Stimulated activated CD4-positive, alpha-beta T cell treated with anti-CD3 and anti-CD28 coated beads, Interleukin-4, amount 100 ng/mL, for 1 hour (primary cell): ENCODE measurements at places on chromosomes 5 and 9.

- DNase-seq = no peak
Measured at GRCh38 chr9:113541019-113541900, 77.7 kb downstream of the RGS3 start.

- no peak for DNase-seq
Measured at GRCh38 chr5:175680463-175680862, 22.6 kb downstream of the HRH2 start.

DNA sequence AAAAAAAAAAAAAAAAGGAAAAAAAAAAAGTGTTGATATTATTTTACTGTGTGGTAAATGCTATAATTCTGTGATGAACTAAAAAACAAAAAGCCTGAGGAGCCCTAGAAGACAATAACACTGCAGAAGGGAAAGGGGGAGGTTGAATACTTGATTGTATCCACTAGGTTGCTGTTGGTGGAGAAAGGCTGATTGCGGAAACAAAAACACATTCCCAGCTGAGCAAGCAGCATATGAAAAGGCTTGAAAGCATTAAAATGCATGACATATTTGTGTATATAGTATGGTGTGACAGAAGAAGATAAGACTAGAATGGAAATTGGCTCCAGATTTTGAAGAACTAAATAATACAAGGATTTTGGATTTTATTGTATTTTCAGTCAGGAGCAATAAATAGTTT is 8.9 kb downstream of the RABGAP1 start:
- DNase-seq = no peak

DNA sequence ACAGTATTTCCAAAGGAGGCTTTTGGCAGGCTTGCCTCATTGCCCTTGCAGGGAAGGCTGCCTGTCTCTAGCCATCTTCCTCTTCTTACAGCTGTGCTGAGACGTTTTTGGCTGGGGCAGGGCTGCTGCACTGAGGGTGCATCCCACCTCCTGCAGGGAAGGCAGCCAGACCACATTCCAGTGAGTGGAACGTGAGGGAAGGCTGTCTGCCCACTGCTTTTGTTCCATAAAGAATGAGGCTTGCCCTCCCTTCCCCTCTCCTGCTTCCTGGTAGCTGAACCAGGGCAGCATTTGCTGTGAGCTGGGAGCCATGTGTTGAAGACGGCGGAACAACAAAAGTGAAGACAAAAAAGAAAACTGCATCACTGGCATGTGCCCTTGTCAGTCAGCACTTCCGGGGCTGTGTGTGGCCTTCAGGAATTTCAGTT is 16.8 kb downstream of the MGAT1 start:
- no peak for DNase-seq

DNA sequence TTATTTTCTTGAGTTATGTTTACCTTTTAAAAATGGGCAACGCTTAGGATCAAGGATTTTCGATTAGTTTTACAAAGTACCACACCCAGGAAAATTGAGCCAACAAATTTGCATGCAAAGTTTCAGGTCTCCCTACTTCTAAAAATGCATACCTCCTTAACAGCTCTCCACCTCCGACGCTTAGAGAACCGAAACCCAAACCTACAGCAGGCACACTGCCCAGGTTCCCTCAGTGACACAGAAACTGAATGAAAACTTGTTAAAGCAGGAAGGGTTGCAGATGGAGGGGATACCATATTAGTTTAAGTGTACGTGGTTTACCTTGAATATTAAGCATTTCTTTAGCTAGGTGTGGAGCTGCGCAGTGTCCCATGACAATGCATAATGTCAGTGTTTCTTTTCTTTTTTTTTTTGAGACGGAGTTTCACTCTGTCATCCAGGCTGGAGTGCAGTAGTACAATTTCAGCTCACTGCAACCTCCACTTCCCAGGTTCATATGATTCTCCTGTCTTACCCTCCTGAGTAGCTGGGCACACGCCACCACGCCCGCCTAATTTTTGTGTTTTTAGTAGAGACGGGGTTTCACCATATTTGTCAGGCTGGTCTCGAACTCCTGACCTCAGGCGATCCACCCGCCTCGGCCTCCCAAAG is 1.6 kb upstream of the SUB1 start:
- peak; percentile 13 for DNase-seq

- no peak for DNase-seq
Measured at GRCh38 chr5:109718216-109718615, 28.5 kb downstream of the MAN2A1 start.

DNA sequence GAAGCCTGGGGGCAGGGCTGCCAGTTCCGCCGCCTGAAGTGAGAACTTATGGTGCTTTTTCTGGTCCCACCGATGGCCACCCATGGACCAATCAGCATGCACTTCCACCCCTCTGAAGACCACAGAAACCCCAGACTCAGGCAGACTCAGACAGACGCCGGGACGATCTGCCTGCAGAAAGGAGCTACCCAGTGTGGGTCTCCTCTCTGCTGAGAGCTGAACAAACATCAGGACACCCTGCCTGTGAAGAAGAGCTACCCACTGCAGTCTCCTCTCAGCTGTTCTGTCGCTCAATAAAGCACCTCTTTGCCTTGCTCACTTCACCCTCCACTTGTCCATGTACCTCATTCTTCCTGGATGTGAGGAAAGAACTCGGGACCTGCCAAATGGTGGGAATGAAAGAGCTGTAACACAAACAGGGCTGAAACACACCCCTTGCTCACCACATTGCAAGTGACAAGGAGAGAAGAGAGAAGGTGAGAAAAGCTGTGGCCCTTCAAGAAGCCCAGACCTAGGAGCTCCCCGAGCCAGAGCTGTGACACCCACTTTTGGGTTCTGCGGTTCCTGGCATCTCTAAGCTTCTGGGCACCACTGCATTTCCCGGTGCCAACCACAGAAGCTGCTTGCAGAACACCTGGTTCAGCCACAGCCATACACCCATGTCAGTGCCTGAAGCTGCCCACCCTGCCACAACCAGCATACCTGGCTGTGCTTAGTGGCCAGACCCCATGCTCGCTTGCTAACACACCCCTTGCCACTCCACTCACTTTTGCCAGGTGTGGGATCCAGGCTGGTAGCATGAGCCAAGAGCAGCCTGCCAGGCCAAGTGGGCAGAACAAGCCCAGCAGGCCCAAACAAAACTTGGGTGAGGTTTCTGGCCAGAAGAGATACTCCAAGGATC is 114.3 kb upstream of the TSLP start:
- DNase-seq = no peak

DNA sequence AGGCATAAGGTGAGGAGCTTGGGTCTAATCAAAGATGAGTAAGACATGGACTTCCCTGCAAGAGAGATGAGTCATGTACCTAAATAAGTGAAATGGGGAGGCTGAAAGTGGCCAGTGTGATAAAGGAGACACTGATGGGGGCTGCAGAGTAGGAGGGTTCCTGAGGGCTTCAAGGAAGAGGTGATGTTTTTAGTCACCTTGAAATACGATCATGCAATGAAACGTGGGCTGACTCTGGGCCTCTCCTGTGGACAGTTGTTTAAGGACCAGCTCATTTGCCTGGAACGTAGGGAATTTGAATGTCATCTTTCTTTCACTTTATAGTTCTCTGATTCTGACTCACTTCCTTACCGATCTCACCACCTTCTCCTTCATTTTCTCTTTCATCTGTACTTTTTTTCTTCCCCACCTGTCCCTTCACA is 49.6 kb upstream of the CPLX2 start:
- DNase-seq = no peak

- DNase-seq = no peak
Measured at GRCh38 chr5:14676320-14676719, 11.8 kb downstream of the OTULIN start.

DNA sequence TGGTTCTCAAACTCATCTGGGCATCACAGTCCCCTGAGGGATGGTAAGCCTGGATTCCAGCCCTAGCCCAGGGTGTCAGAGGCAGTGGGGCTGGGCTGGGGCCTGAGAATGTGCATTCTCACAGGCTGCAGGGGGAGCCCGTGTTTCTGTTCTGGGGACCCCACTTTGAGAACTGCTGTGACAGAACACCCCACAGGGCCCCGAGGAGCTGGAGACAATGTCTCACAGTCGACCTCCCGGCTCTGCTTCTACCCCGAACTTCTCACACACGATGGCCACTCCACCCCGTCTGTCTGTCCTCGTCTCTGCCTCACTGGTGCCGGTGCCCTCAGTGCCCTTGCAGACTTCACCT is 130.0 kb downstream of the CACNA1B start:
- no peak for DNase-seq

DNA sequence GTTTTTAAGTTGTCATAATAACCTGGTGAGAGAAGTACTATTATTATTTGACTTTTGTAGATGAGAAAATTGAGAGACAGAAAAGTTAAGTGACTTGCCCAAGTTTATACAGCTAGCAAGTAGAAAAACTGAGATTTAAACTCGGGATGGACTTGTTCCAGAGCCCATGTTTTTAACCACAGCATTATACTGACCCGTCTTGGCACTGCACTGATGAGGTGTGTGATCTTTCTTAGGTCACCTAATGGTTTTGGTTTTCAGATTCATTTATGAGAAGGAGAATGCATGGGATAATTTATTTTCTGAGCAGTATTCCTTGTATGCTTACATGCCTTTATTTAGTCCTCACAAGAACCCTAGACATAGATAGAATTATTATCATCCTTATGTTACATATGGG is 201.8 kb upstream of the CDKN2B start:
- DNase-seq = no peak

GRCh38 chr9:137664676-137665075 is 45.9 kb downstream of the EHMT1 start:
- no peak for DNase-seq

DNA sequence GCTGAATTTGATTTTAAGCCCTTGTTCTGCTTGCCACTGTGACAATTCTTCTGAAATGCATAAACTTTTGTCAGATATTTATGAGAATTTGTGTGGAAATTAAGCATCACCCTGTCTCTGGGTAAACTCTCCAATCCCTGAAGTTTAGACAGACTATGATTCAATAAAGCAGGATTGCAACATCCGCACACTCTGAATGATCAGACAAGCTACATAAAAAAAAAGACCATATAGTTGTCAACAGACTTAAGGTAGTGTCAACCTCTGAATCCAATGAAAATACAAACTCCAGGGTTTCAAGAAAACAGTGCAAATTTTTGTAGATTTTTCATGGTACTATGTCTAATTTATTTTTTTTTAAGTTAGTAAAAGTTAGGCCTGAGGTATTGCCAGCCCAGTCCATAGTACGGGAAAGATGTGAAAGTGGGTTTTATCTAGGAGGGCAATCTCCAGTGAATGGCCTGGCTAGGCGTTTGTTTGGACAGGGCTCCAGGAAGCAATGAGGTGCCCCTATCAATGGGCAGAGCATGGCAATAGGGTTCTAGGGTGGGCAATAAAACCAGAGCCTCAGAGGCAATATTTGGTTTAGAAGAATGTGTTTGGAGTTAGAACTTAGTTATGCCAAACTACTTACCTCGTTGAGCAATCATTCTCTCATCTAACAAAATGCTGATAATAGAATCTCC is 762.6 kb upstream of the SEMA6A start:
- DNase-seq = no peak
